ENCODE measurements at places on chromosomes 16 and 17.

DNA sequence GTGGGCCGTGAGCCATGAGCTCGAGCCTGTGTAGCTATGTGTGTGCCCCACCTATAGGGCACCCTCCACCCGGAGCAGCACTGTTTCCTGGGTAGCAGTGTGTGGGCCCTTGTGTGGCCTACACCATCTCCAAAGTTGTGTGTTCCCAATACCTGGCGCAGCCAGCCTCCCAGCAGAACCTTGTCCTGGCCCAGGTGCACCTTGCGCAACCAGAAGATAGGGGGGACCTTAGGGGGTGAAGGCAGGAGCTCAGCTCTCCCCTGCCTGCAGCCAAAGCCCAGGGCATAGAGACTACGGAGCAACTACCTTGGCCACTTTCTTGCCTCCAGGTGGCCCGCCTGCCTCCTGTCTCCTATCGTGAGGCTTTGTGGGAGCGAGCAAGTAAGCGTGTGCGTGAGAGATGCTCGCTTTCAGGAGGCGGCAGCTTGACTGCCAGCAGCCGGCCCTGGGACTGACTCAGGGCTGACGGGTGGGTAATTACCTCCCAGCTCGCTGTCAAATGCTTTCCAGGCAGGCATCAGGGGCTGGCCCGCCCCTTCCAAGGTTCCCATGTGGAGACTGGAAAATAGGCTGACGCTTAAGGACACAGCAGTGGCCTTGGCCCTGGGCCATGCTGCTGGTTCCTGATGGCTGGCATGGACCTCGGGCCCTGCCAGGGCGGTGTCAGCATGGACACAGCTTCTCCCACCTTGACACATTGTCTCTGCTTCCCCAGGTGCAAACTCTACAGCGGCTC lies 19.0 kb downstream of the TRAF7 start:
- no peak for DNase-seq

GRCh38 chr17:7439462-7440112 lies at the start of gene FGF11:
FGF11 (plus strand) TSS chr17:7439512; CDS start chr17:7439621, 109 bp downstream.
- DNase-seq, result no peak

- DNase-seq, result no peak
These were observed 2336.1 kb downstream of the TP53TG3F start for GRCh38 chr16:35795361-35796029.

- no peak for DNase-seq
These were observed 74.5 kb downstream of the ZNF423 start for GRCh38 chr16:49781401-49781800.

GRCh38 chr17:20952183-20952582 lies 90.6 kb downstream of the USP22 start:
- no peak for DNase-seq

- peak; percentile 80 for DNase-seq
These were observed 834 bp downstream of the FLYWCH1 start for GRCh38 chr16:2912330-2913199.

- DNase-seq, result no peak
These were observed 19.0 kb downstream of the PIK3R5 start for GRCh38 chr17:8946476-8946875.

GRCh38 chr17:65173284-65173793 lies 36.2 kb downstream of the RGS9 start:
- peak; percentile 96 for DNase-seq

DNA sequence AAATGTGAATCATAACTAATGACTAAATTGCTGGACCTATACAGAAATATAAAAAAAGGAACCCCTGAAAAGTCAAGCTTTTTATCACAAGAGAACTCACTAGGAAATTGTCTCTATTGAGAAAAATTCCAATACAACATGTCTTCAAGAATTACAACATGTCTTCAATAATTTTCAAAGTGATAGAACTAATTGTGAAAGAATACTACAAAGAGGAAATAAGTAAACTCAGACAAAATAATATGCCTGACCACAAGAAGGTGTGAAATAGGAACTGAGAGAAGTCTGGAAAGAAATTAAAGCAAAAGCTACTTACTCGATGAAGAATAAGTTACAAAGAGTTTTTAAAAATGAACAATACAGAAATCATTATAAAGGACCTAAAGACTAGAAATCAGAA lies 29.9 kb upstream of the OR1G1 start:
- no peak for DNase-seq

DNA sequence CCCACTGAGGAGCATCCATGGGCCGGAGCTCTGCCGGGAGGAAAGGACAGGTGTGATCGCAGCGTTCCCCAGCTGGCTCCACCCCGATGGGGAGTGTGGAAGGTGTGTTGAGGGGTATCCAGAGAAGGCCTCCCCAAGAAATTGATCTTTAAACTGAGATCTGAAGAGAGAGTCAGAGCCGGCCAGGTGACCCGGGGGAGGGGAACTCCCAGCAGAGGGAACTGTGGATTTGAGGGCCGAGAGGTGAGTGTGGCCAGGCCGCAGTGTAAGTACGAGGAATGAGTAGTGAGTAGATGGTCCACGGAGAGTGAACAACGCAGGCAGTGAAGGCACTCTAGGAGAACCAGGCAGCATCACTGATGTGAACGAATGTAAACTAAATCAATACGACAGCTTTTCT lies 80.2 kb downstream of the RPTOR start:
- DNase-seq, result no peak

GRCh38 chr16:66933776-66934137 lies 445 bp downstream of the CIAO2B start:
- no peak for DNase-seq

DNA sequence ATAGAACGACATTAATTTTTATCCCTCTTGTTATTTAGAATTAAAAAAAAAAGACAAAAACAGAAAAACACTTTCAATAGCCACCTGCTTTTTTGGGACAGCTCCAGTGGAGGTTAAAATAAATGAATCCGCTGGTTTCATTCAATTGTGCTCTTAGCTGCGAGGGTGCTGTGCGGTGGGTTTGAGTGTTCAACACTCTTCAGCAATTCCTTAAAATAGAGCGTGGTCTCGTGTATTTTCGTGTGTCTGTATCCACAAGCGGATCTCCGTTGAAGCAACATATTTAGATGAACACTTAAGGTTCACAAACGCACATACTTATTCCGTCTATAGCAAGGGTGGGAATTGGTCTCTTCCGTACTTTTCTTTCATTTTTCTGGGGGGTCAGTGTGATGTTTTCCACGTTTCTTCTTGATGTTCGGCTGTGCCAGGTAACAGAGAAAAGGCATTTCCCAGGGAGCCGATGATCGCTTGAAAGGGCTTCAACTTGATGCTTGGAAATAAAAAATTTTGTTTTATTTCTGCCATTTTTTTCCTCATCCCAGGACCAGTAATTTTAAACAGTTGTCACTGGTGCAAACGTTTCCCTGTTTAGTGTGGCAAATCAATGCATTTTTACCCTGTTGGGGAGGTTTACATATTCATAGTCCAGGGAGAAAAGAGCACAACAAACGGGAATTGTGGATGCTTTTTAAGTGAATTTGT lies 297.9 kb downstream of the IRF8 start:
- no peak for DNase-seq

DNA sequence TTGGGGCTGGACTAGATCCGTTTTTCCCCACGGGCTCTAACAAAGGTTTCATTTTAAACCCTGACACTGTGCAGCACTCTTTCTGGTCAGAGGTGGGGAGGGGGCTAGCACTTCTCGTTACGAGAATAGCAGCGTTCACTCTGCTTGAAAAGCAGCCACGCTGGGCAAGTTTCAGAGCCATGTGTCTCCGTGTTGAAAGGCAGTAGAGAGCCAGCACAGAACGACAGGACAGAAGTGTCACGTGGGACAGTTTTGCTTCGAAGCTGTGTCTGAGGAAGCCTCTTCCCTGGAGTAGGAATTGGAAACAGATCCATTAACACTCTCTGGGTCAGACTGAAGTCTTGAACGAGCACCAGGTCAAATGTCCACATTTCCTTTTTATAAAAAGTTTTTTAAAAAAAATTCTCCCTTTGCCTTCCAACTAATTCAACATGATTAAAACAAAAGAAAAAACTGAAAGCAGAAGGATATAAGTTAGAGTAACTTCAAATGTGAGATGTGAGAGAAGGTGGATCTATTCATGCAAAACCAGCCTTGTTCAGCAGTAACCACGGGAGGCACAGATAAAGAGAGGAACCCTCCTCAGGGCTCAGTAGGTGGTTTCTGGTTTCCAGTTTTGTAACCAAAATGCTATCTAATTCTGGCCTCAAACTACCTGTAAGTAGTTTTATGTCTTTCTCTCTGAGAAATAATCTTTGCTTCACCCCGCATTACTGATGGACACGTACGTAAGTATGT lies 65.0 kb downstream of the SMG6 start:
- no peak for DNase-seq

GRCh38 chr17:9200699-9201359 lies 179.5 kb downstream of the NTN1 start:
- no peak for DNase-seq

DNA sequence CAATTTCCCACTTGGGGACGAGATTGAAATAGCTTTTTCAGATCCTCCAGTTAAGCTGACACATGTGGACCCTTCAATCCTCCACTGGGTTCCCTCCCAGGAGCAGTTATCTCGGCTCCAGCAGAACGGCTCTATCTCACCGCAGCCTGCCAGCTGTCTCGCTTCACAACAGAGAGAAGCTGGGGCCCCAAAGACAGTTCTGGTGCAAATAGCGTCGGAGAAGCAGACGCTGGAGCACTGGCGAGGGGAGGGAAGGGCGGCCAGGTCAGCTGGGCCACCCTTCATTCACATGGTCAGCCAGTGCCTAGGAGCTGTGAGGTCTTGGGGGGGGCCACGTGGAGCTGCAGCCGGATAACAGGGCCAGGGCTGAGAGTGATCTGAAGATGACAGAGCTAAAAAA lies 141.3 kb upstream of the SDK2 start:
- peak; percentile 3 for DNase-seq

DNA sequence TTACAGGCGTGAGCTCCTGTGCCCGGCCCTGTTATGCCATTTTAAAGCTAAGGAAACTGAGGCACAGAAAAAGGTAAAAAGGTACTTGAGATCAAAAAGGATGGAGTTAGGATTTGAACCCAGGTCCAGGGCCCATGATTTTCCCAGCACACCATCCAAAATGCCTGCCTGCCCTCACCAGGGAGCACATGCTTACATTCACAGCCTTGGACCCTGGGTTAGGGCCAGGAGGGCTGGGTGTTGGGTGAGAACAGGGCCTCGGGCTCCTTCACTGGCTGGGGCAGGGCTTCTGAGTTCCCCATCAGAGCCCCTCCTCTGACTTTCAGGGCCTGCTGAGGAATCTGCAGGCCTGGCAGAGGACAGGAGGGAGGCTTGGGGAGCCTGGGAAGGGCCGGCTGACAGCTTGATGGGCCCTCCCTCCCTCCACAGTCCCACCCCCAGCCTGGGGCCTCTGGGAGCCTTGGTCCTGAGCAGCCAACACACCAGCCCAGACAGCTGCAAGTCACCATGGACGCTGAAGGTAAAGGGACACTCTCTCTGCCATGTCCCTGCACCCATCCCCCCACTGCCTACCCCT lies at the start of gene QPRT:
TSS of gene QPRT (plus strand) at position 490 of the 577 bp plus-strand sequence. CDS start at position 508, 18 bp downstream.
- DNase-seq, result no peak

- no peak for DNase-seq
These were observed 156.0 kb downstream of the GSG1L start for GRCh38 chr16:27907457-27907972.

DNA sequence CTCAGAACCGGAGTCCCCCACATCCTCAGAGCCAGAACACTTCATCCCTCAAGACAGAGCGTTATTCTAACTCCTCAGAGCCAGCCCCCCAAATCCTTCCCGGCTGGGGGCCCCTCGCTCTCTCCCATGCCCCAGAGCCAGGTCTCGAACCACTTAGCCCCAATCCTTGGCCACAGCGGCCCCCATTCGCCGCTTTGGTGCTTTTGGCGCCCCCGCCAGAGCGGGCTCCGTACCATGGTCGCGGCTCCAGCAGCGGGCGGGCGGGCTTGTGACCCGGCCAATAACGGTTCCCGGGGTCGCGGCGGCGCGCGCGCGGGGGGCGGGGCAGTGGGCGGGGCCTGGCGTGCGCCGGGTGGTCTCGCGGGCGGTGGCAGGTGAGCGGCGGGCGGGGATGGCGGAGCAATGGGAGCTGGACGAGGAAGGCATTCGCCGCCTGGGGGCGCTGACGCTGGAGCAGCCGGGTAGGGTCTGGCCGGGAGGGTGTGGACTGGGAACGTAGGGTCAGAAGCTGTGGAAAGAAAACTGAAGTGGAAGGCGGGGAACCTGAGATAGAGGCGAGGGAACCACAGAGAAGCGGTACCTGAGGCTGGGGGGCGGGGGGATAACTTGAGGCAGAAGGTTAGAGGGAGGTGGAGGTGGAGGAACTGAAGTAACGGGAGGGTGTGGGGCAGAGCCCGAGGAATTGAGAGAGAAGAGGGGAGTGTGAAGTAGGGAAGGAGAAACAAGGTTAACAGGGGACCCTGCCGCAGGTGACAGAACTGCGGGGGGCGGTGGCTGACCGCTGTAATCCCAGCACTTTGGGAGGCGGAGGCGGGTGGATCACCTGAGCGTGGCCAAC lies at the start of the genes KCTD19 and LRRC36:
TSS of gene KCTD19 (minus strand) at position 270 of the 838 bp plus-strand sequence. CDS start at position 236, 34 bp downstream.
TSS of gene LRRC36 (plus strand) at position 344 of the 838 bp plus-strand sequence. CDS start at position 392, 48 bp downstream.
- peak; percentile 52 for DNase-seq

- no peak for DNase-seq
These were observed 540 bp upstream of the CD300LF start for GRCh38 chr17:74713171-74713755.

DNA sequence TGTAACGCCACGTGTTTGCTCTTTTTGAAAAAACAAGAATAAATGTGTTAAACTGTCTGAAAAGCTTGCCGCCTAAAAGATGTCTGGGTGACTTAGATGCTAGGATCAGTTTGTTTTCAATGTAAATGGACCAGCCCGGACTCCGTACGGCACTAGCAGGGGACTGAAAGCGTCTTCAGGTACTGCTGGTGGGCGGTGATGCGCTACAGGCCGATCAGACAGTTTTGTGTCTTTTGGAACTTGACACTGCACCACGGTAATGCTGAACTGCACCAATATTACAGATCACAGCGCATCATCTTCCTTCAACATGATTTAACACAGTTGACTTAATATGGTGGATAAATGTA lies 727 bp upstream of the MBTPS1 start:
- DNase-seq, result peak; percentile 80

DNA sequence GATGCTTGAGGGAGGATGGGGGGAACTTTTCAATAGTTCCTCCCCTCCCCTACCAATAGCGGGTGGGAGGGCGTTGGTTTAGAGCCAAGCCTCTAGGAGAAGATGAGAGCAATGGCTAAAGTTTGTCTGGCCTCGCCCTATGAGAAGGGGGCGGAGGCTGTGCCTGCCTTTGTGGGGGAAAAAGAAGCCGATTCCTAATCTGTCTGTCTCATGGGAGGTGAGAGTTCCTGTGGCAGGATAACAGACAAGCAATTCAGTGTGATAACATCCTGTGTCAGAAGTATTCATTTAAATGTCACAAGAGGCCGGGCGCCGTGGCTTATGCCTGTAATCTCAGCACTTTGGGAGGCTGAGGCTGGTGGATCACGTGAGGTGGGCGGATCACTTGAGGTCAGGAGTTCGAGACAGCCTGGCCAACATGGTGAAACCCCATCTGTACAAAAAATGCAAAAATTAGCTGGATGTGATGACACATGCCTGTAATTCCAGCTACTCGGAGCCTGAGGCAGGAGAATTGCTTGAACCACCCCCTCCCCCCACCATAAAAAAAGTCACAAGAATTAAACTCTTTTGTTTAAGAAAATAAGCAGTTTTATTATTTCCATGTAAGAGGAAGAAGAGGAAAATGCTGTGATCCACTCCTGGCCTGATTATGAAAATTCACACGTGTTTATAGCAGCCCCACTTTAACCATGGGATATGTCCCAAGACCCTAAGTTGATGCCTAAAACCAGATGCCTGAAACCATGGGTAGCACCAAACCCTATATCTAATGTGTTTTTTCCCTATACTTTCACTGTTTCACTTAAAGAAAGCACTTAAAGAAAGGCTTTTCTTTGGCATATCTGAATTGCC lies 1.7 kb downstream of the SLFN5 start:
- DNase-seq, result peak; percentile 56

GRCh38 chr16:69691980-69692911 lies 34.1 kb downstream of the NQO1 start:
- DNase-seq, result no peak
